ENCODE measurements at places on chromosomes 6 and 20. TPM values are rescaled to one million over a fixed set of nuclear protein-coding genes. Genes with fewer than 3 reads are reported as not detected.

Gene MOCS3
- 7.5 TPM for total RNA-seq

Gene ZGPAT
- 21.7 TPM for total RNA-seq

Gene RFX6
- total RNA-seq, result not detected

Gene TTBK1
- under 0.01 TPM for total RNA-seq

Gene IPCEF1
- 0.09 TPM for total RNA-seq

Gene CGAS
- total RNA-seq, result 5.7 TPM

Gene PROCR
- total RNA-seq, result 309 TPM

Gene HSPA12B
- 11.6 TPM for total RNA-seq

Gene PDYN
- total RNA-seq, result not detected

Gene LAMA2
- total RNA-seq, result 25.0 TPM

Gene JARID2
- 11.2 TPM for total RNA-seq

Gene FBXL4
- 6.2 TPM for total RNA-seq

Gene TRIM15
- not detected for total RNA-seq

Gene ELOVL2
- total RNA-seq, result not detected

Gene RBBP9
- total RNA-seq, result 12.2 TPM

Gene TBC1D20
- total RNA-seq, result 24.7 TPM

Gene THBD
- 36.6 TPM for total RNA-seq

Gene NKAPL
- total RNA-seq, result 0.85 TPM

Gene WFDC2
- total RNA-seq, result not detected

All from endothelial cell of coronary artery (primary cell).